ENCODE measurements at places on chromosomes 6 and 20.

GRCh38 chr20:51513545-51513944, 29.0 kb downstream of the NFATC2 start:
- DNase-seq = no peak

- no peak for DNase-seq
These were observed 5.4 kb downstream of the ENPP4 start for GRCh38 chr6:46135176-46135575.

- no peak for DNase-seq
These were observed 129.3 kb downstream of the KLHL32 start for GRCh38 chr6:97053643-97054411.

DNA sequence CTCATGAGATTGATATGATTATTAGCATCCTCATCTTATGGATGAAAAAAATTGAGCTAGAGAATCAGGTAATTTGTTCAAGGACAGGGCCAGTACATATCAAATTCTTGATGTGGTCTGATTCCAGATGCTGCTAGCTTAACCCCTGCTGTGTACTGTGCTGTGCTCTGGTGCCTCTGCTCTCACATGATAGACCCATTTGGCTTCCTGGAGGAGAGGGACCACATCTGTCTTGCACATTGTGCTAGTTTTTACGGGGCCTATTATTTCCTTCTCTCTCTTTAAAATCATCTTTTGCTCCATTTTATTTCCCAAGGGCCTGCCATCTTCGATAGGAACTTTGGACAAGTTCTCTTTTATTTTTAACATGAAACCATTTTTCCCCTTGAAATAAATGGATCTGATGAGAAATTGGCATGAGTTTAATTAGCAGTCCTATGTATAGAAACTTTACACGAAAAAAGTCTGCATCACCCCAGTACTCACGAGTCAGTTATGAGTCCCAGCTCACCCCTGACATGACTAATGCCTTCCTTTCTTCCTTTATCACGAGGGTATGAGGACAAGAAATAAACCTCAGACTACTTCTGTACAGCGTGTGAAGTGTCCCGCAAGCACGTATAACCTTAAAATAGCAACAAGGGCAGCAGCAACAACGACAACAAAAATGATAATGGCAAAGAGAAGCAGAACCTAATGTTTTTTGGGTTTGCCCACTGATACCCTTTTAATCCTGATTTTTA, 26.5 kb downstream of the CD109 start:
- no peak for DNase-seq

DNA sequence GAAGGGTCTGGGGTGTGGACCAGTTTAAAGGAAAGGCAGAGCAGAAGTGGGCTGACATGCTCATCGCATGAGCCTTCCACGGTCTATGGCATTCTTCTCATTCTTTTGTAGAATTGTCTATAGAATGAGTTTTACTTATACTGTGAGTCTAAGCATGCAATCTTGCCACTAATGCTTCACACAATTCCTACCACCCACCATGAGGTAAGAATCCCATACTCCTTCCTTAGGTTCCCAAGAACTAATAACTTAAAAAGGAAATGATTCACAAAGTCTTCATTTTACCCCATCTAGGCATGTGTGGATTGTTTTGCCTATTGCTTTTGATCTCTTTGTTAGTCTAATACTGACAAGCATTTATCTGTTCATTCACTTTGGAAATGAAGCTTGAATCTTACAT, 195.2 kb downstream of the LY86 start:
- DNase-seq = no peak

DNA sequence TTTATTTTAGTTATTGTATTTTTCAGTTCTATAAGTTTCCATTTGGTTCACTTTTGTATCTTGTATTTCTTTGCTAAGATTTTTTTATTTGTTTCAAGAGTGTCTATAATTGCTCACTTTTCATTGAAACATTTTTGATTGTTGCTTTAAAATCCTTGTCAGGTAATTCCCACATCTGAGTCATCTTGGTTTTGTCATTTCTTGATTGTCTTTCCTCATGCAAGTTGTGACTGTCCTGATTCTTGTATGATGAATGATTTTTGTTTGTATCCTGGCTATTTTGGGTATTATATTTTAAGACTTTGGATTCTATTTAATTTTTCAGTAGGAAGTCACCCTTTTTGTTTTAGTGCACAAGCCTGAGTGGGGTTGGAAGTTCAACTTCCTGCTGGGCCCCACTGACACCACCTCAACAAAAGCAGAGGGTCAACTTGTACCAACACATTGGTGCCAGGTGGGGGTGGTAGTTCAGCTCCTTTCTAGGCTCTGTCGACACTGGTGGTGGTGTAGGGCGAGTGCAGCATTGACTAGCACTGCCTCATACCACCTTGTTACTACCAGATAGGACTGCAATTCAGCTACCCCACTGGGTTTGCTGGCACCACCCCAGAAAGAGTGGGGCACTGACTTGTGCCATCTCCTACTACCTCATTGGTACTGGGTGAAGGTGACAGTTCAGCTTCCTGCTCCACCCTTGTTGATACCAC, 8.8 kb downstream of the RSPH3 start:
- DNase-seq = no peak

GRCh38 chr6:43361269-43361668, 8.2 kb downstream of the ZNF318 start:
- DNase-seq = no peak

All from renal cortex interstitium (tissue), 15 donors.